ENCODE measurements at places on chromosomes 1 and 21.

DNA sequence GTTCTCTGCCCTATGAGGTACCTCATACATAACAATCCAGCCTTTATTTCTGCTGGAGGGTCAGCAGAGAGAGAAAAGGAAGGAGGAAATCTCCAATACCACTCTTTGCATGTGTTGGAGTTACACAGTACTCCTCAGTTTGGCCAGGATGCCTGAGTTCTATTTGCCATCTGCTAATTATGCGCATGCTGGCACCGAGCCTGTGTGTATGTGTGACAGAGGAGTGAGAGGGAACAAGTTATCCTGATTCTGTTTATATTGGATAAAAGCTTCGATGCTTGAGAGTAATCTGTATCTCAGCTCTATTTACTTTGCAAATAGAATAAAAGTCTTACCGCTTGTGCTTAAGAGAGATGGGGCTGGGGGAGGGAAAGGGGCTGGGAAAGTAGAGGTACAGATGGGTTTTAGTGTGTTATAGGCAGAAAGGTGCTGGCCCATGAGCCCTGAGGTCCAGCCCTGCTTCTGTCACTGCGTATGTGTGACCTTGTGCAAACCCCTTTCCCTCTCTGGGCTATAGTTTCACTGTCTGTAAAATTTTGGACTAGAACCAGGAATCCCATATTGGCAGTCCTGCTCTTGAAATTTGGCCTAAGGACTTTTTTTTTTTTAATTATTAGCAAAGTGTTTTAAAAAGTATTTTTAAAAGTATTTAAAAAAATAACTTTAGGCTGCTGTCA, 54.5 kb upstream of the PLXNA2 start:
- DNase-seq, result no peak

GRCh38 chr1:44684525-44684924, 10.0 kb downstream of the ARMH1 start:
- DNase-seq, result no peak

DNA sequence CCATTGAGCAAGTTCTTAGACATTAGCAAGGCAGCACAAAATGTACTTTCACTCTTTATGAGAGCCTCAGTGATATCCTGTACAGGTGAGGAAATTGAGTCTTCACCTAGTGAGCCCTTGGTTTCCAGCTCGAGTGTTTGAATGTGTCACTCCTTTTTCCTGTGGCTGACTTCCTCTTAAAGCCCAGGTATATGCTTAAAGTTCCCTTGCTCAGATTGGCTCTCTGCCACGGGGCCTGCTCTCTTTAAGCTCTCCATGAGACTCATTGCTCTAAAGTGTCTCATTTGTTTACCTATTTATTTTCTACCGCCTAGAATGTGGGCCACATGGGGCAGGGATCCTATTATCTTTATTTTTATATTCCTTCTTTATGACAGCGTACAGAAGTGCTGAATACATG, 324.9 kb downstream of the SIPA1L2 start:
- no peak for DNase-seq

DNA sequence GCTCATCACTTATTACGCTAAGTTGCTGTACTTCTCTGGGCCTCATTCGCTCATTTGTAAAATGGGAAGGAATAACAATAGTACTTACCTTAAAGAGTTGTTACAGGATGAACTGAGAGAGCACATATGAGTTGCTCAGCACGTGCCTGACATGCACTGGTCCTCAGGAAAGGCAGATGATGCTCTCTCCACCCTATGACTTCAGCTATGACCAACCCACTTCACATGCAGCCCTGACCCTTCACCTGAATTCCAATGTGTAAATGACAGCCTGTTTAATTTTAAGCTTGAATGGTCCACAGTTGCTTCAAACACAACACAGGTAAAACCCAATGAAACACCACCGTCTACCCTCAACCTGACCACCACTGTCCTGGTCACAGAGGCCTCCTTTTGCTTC, 32.9 kb downstream of the GADD45A start:
- DNase-seq, result no peak

DNA sequence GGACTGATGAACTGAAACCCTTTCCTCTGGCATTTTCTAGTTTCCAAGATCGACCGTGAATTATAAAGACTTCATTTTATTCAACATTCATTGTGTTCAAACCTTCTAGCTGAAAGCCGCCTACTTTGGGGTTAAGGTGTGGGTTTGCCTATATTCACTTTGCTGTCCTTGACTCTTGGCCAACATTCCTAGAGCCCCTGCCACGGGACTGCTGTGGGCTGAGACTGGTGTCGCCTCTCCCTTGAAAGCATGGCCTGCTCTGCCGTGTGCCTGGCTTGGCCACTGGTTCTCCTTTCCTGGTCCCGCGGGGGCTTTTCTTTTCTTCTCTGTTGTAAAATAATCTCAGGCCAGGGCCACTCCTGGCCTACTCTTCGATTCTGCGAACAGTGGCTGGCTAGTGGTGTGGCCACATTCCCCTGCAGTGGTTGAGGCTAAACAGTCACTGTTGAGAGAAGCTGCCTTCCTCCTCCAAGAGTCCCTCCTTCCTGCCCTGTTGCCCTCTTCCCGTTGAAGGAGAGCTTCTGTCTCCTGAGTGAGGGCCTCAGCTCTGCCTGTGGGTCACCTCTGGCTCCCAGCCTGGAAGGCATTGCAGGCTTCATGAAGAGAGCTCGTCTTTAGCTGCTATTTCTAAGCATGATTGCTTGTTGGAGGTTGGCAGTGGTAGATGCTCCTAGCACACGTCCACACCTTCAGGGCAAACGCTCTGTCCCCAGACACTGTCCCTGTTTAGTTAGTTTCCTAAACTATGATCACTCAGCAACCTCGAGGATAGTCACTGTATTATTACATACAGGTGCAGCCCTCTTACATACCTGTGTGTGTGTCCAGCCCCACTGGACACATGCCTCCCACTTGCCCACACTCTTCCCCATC, 80.5 kb downstream of the GALNT2 start:
- no peak for DNase-seq

- DNase-seq, result no peak
Observed at GRCh38 chr1:174217787-174218574, 58.7 kb downstream of the RABGAP1L start.

DNA sequence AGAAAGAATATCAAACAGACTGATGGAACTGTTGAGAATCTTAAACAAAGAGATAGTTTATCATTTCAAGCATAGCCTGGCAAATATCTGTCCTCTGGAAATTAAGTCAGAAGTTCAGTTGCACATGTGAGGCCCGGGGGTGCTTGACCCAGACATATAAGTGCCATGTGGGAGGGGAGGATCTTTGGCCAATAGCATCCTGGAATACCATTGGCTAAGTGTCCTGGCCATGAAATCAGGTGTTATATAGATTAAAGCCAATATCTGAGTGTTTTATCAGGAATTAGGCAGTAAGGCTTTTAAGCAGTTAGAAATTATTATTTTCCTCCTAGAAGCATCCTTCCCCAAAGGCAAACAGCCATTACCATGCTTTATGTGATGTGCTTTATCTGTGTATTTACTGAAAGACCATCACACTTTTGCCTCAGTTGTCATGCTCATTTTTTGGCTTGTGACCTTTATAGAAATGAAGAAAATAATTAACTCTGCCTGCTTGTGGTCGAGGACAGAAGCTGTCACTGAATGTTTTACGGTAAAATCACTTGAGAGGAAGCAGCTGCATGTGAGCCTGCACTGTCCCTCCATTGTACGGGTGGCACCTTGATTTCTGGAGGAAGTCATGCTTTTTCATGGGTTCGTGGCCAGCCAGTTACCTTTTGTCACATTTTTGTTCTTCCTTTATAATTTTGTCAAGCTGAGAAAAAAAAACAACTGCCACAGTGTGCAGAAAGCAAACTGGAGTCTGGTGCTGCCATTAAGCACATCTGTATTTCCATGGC, 259.9 kb upstream of the FMN2 start:
- no peak for DNase-seq

DNA sequence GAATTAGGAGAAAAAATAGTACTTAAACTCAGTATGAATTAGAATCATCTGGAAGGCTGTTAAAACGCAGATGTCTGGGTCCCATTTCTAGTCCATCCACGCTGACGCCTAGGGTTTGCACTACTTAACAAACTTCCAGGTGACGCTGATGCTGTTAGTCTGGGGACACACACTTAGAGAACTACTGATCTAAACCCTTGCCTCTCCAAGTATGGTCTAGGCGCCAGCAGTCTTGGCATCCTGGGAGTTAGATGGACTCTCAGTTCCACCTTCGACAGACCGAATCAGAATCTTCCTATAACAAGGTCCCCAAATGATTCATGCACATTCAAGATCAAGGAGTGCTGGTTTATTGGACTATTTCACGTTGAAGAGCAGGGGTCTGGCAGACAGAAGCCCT, 11.5 kb downstream of the DIO1 start:
- DNase-seq, result no peak

DNA sequence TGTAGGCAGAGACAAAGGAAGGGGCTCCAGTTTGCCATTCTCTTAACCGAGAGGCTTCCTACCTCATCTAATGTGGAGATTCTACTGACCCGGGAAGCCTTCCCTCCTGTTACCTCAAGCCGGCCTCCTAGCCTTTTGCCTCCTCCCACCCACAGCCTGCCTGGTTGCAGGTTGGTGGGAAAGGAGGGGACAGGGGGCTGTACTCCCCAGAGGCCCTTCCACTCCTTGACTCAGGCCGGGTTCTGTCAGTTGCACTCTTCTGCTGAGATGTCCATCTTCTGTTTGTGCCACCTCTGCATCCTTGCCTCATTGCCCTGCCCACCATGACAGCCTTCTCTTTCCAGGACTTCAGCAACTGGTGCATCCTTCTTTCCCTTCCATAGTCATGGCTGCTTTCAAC, 98.0 kb upstream of the SLC44A3 start:
- DNase-seq, result no peak

DNA sequence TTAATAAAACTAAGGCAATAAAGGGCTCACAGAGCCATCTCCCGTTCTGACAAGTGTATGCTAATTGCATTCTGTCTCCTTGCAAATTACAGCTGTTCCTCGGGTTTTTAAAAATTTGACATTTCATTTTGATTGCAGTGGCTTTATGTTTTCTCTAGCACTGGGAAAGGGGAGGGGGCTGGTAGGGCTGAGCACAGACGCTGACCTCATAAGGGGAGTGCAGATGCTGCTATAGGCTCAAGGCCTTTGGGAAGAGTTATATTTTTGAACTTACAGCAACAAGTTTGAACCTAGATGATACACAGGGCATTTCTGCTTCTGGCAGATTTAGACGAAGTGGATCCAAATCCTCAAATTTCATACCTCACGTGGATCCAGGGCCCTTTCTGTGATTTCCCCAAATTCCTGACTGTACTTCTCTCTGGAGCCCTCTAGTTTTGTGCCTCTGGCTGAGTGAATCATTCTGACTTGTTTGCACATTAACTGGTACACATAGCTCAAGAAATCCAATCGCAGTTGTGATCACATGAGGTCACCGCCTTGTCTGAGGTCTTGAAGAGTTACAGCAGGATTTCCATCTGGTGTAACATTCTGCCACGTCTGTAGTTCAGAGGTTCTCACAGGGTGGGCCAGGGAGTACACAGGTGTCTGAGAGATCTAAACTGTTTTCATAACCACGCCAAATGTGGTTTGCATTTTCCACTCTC, 230.3 kb downstream of the C1orf94 start:
- DNase-seq, result no peak

- no peak for DNase-seq
Observed at GRCh38 chr1:60257531-60257930, 184.0 kb upstream of the C1orf87 start.

DNA sequence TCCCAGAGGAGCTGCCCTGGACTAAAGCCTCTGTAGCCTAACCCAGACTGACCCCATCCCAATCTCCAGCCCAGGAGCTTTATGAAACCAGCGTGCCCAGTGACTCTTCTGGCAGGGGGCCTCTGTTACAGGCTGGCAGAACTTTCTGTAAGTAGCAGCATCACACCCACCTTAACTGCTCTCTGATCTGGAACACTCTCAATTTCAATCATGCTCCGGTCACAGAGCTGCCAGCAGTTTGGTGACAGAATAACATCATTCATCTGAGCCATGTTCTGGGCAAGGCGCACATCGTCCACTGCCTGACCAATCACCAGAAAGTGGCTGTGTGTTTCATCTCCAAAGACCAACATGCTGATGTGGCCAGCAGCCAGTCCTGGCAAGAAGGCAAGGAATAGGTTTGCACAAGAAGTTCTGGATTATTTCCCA, 14.7 kb downstream of the ADCY10 start:
- DNase-seq, result no peak
